ENCODE measurements at places on chromosomes 7 and 10.

- DNase-seq, result no peak
Measured at GRCh38 chr7:152661479-152661878, 14.5 kb downstream of the XRCC2 start.

- no peak for DNase-seq
Measured at GRCh38 chr10:27746397-27747095, 927 bp upstream of the MKX start.

GRCh38 chr7:131090886-131091692 lies 236.6 kb upstream of the MKLN1 start:
- no peak for DNase-seq

DNA sequence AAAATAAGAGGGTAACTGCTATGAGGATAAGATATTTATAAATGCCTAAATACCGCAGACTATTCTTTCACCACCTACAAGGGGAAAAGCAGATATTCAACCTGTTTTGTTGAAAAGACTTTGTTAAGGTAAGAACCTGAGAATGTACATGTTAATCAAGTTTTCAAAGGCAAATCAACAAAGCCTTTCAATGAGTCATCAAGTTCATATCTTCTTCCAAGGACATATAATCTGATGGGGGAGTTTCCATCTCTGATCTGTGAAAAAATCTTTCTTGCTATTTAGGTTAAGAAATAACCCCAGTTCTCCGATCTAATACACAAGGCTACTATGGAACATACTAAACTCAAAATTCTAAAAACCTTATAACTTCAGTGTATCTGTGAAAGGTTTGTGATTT lies 40.0 kb upstream of the ANLN start:
- no peak for DNase-seq

GRCh38 chr10:122476333-122476695 lies 15.0 kb downstream of the HTRA1 start:
- peak; percentile 44 for DNase-seq

- no peak for DNase-seq
Measured at GRCh38 chr10:75754096-75754831, 322.8 kb downstream of the LRMDA start.

All from DMS79 (cell line).